ENCODE measurements at places on chromosomes 11 and 22.

- no peak for DNase-seq
These were observed 21.4 kb downstream of the TRIM5 start for GRCh38 chr11:5663511-5663910.

DNA sequence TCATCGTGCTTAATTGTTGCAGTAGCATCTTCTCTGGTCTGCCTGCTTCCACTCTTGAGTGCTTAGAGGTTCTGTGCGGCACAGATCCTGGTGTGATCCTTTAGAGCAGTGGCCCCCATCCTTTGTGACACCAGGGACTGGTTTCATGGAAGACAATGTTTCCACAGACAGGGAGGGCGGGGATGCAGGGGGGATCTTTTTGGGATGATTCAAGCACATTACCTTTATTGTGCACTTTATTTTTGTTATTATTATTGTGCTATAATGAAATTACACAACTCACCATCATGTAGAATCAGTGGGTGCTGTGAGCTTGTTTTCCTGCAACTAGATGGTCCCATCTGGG is 76.8 kb upstream of the SHANK2 start:
- DNase-seq: no peak

- no peak for DNase-seq
These were observed 2.5 kb downstream of the CLDN25 start for GRCh38 chr11:113782134-113782533.

- DNase-seq: no peak
These were observed 142.4 kb downstream of the KIRREL3 start for GRCh38 chr11:126857860-126858808.

- no peak for DNase-seq
These were observed 56.2 kb downstream of the GALNT18 start for GRCh38 chr11:11565636-11566035.

DNA sequence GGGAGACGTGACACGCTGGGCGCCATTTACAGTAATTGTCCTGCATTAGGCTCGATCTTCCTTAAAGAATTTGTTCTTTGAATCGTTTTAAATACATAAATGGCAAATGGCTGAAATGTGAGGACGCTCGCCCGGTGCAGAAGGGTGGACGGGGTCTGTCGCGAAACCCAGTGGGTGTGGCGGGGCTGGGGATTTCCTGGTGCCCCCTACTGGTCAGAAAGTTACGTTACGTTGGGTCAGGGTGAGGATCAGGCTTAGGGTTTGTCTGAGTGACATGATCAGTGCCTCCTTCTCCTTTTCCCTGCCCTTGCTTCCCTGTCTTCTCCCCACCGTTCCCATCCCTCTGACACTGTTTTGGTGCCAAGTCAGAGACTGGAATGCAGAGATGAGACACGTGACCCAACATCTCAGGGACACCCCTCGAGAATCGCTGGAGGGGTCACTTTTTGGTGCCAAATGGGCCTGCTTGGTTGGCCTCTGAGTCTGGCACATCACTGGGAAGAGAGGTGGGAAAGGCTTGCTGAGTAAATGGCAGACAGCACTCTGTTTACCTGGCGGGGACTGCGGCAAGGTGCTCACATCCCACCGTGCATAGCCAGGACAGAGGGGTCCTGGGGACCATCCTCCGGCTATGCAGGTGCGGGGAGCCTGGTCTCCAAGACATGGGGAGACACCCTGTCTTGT is 1107.6 kb downstream of the BRD1 start:
- DNase-seq: no peak

GRCh38 chr11:47394322-47395222 is 13.8 kb upstream of the SLC39A13 start:
- DNase-seq: no peak

All from esophagus muscularis mucosa (tissue), 4 donors.